ENCODE measurements at places on chromosomes 7 and 10.

- no peak for DNase-seq
These were observed 403.7 kb downstream of the GALNT17 start for GRCh38 chr7:71535616-71536015.

- DNase-seq = peak; percentile 50
These were observed 25.1 kb upstream of the GHRHR start for GRCh38 chr7:30938435-30939316.

DNA sequence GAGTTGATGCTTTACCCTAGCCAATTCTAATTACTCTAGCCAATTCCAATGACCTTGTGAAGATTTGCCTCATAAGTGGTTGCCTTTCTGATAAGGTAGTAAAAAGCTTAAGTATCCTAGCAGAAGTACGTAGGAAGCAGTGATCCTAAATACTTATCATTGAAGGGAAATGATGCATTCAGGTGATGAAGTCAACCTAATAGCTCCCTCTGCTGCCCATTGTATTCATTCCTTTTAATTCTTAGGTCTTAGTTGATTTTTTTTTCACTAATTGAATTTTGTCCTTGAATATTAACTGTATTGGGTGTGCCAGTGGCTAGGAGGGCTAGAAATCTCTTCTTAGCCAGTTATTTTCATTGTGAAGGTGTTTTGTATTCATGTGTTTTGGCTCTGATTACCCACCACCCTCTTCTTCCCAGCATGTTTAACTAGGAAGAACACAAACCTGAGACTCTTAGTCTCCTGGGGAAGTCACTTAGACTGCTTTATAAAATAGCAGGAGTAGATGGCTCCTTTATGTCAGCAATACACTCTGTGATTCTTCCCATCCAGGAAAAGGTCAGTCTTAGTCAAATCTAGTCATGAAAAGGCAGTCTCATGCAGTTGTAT is 46.3 kb downstream of the PLEKHA8 start:
- no peak for DNase-seq

DNA sequence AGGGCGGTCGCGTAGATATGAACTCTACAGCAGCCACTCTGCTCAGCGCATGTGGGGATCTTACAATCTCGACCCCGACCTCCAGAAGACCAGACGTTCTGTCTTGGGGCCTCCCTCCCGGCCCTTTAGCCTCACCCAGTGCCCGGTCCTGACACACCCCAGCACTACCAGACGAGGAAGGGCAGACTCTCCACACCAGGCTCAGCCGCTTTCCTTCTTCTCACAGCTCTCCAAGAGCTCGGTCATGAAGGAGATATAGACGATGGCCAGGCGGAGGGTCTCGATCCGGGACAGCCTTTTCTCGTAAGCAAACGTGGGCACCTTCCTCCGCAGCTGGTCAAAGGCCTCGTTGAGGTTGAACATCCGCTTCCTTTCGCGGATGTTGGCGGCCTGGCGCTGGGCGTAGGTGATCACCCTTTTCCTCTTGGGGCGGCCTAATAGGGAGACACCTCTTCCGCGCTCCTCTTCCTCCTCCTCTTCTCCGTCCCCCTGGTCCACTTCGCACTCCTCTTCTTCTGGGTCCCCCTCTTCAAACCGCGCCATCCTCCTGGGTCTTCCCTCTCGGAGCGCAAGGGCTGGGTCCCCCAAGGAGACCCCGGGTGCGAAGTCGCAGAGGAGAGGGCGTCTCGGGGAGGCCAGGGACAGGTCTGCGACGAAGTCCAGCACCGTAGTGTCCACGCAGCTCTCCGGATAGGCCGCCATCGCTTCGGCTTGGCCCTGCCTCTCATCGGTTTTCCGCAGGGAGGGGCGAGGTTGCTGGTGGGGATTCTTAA is at the start of gene FERD3L:
FERD3L (minus strand) TSS at position 761 of the 773 bp plus-strand sequence; CDS start at position 702, 59 bp downstream.
- no peak for DNase-seq

- no peak for DNase-seq
These were observed 14.5 kb upstream of the ZNF282 start for GRCh38 chr7:149180722-149181449.
